ENCODE measurements at places on chromosomes 6 and 20.

DNA sequence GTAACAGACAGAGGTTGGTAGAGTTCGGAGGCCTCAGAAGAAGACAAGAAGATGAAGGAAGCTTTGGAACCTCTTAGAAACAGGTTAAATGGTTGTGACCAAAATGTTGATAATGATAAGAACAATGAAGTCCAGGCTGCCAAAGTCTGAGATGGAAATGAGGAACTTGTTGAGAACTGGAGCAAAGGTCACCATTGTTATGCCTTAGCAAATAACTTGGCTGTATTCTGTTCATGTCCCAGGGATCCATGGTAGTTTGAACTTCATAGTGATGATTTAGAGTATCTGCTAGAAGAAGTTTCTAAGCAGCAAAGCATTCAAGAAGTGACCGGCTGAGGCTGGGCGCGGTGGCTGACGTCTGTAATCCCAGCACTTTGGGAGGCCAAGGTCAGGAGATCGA, 11.1 kb upstream of the LSM14B start:
- DNase-seq = no peak

DNA sequence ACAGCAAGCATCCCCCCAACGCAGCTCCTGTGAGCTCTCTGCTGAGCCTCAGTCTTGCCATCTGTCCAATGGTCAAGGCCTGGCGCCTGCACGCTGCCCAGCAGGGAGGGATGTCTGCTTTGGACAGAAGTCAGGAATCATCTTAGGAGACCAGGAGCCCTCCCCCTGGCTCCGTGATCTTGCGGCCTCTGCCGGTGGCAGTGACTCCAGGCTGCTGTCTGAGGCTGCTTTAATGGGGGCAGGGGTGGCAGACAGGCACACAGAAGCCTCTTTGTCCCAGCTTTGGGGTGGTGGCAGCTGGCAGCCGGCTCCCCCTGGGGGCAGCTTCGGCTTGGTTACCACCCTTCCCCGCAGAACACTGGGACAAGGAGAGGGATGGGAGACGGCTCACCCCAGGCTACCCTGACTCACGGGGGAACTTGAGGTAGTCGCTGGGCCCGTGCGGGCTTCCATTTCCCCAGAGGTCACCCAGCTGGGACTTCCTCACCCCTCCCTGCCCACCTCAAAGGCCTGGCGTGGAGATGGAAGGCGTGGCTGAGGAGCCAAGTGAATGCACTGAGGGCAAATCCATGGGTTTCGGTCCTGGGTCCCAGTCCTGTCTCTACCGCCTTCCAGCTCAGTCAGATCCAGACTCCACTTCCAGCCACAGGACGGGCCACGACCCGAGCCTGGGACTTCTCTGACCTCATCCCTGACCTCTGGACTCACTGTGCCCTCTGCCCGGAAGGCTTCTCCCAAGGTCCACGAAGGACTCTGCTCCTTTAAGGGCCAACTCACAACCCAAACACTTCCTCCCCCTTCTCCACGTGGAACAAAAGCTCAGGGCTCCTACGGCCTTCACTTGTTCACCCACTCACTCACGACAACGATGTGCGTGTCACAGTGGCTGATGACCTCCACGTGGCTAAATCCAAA, 14.8 kb downstream of the PEDS1 start:
- no peak for DNase-seq

- DNase-seq = no peak
These were observed 705.4 kb downstream of the PTPRT start for GRCh38 chr20:42484335-42484734.

GRCh38 chr6:71478834-71479541, 190.4 kb downstream of the OGFRL1 start:
- DNase-seq = no peak

DNA sequence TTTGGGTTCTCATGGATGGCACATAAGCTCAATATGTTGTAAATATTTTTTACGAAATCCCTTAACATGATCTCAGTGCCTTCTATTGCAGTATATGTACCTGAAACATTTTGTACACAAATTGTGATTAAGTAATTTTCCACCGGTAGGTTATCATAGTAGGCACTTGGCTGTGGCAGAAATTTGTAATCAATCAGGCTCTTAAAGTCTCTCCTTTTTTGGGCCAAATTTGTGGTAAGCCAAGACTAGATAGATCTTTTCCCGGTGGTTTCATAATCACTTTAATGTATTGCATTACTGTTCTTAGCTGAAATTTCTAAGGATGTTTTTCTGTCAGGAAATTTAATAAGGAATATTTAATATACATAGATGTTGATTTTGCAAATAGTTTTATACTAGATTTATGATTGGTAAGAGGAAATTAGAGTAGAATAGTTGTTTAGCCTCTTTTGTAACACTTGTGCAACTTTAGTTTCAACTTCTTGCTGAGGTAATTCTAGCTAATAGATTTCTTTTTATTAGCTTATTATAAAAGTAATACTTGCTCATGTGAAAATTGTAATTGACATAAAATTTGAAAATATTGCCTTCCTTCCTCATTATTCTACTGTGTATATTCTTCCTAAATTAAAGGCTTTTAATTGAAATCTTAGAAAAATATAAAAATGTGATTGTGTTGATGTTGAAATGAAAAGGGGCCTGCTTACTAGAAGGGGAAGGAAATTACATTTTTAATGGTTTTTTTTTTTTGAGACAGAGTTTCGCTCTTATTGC, 3.2 kb downstream of the PCMT1 start:
- no peak for DNase-seq

DNA sequence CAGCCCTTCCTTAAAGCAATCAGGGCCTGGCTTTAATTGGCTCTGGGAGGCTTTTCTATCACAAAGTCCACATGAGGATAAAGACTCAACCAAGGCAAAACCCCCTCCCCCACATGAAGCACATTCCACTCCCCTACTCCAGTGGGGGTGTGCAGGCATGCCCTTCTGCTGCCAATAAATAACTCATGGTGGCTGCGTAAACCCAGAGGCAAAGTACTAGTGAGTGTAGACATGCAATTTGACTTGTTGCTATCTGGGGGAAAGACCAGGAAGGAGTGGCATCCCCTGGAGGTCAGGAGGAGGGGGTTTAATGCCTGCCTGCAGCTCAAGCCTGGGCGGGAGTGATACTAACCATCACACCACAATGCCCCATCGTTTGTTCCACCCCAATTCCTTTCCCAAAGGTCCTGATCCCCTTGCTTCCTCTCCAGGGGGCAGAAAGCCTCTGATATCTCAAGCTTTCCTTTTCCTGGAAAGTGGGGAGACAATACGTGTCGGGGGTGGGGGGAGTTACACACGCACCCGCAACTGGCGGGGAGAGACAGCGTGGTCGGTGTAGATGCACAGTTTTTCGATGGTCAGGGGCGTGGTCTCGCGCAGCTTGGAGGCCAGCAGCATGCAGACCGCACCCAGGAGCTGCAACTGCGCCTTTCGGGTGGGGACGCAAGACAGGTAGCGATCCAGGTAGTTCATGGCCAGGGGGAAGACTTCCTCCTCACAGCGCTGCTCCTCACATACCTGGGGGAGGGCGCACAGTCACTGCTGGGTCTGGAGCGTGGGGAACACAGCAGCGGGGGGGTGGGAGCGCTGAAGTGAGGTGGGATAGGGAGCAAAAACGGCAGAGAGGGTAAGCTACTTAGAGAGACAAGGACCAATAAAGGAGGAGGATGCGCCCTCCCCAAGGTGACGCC, 1.5 kb downstream of the CCND3 start:
- DNase-seq = peak; percentile 55

GRCh38 chr6:71206089-71206488, 82.5 kb upstream of the OGFRL1 start:
- DNase-seq = no peak

GRCh38 chr6:84581494-84582259, 182.7 kb downstream of the TBX18 start:
- peak; percentile 5 for DNase-seq

GRCh38 chr20:5511930-5512329, 195.2 kb upstream of the PROKR2 start:
- DNase-seq = no peak

- DNase-seq = no peak
These were observed 19.9 kb upstream of the STMND1 start for GRCh38 chr6:17081860-17082508.

GRCh38 chr6:128601060-128601459, 80.7 kb upstream of the PTPRK start:
- no peak for DNase-seq

DNA sequence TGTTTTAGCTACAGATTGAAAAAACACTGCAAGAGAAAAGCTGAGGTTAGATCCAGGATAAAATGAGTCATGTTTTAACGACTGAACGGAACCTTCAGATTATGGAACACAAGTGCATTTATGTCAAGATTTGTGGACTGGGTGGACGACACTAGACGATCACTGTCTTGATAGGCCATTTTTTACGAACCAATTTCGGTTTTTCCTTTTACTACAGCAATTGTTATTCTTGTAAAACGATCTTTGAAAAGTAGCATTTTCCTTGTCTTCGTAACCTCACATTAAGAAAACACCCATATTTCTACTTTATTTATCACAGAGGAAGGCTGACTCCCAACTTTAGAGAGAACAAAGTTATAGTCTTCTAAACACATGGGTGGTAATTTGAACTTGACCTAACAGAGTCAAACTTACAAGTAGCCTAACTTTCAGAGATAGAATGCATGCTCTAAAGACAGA, 294.2 kb upstream of the TCF21 start:
- DNase-seq = no peak

GRCh38 chr6:150560884-150561219, 38.8 kb upstream of the PLEKHG1 start:
- DNase-seq = no peak

GRCh38 chr6:101090281-101090680, 209.2 kb upstream of the ASCC3 start:
- DNase-seq = no peak

DNA sequence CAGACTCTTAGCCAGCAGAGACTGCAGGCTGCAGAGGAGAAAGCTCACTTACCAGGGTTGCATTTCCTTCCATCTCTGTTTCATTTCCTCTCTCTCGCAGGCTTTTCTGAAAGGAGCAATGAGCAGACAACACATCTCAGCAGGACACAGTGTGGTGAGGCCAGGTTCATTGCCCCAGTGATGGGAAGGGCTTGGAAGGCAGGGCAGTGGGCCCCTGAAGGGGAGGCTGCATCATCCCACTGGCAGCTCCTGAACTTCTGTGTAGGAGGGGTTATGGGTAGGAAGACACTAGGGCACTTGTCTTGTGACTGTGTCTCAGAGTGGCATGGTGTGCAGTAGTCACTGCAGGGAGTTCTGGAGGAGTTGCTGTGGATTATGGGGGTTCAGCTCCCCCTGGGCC, 246.8 kb downstream of the QKI start:
- peak; percentile 29 for DNase-seq

DNA sequence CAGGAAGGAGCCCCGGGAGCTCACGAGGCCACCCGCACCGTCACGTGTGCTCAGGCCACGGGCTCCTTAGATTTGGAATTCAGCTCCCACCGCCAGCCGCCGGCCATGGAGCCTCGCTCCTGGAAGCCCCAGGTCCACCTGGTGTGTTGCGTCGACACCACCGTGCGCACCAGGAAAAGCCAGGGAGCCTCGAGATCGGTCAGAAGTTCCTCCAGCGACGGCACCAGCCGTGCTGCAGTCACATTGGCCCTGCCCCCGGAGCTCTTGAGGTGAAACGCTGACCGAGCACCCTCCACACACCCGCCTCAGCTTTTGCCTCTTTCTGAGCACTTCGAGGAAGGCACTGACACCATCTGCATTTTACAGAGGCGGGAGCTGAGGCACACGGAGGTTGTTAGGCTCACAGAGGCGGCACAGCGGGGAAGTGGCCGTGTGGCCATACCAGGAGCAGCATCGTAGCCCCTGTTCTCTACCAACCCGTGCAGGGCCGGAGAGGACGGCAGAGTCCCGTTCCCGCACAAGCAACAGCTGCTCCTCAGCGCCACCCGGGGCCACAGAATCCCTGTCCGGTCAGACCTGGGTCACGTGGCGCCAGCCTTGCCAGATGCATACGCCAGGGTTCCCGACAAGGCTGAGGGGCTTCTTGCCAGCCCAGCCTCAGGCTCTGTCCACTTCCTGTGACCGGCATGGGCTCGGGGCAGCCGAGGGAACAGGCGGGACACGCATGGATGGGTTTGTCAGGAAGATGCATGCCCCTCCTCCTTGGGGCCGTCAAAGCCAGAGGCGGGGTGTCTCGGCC, 7.6 kb downstream of the NKAIN4 start:
- DNase-seq = no peak

DNA sequence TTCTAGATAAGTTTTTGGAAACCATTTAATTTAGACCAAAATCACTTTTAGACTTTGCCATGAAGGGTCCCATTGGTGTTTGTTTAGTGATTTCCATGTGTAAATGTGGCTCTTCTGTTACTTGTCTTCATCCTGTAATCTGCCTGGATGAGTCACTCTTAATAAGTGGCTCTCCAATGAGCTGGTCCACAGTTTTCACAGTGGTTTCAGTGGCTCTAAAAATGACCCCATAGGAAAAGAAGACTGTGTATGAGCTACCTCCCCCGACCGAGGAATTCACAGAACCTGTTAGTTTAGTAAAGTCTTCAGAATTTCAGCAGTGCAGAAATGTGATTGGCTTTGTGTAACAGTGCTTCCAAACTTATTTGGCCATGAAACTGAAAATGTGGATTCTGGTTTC, 492.0 kb upstream of the MARCKS start:
- no peak for DNase-seq

DNA sequence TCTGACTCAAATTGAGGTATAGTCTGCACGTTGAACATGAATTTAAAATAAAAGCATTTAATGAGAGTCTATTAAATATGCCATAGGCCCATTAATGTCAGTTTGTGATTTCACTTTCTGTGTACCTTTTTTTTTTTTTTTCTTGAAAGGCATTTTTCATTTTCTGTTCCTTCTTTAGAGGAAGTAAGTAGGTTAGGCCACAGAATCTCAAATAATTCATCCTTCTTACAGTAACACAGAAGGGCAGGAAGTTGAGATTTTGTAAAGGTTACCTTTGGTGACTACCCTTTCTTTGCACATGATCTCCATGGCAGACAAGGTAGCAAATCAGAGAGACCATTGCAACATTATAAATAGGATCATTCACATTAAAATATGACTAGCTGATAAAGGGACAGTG, 9.6 kb downstream of the L3MBTL3 start:
- peak; percentile 4 for DNase-seq
